ENCODE measurements at places on chromosomes 2 and 18.
A peak's percentile ranks its signal among the peaks of the same experiment; 100 is the strongest.

DNA sequence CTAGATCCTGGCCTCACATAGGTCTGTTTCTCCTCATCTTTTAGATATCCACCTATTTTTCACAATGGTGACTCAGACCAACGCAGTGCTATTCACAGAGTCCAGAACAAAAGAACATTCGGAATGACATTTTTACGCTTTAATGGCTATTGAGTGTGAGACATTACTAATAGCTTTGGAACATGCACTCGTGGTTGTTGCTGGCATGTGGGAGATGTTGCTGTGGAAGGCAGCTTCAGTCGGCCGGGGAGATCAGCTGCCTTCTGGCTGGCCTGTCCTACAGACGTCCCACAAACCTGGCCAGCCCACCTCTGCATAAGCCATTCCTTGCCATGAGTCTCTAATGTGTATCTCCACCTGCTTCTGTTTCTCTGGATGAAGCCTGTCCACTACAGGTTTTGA lies 3.4 kb downstream of the MBP start:
- no peak for DNase-seq

- DNase-seq: no peak
Observed at GRCh38 chr2:105447476-105447875, 48.6 kb upstream of the FHL2 start.

- no peak for DNase-seq
Observed at GRCh38 chr2:174597009-174597344, 627 bp downstream of the WIPF1 start.

DNA sequence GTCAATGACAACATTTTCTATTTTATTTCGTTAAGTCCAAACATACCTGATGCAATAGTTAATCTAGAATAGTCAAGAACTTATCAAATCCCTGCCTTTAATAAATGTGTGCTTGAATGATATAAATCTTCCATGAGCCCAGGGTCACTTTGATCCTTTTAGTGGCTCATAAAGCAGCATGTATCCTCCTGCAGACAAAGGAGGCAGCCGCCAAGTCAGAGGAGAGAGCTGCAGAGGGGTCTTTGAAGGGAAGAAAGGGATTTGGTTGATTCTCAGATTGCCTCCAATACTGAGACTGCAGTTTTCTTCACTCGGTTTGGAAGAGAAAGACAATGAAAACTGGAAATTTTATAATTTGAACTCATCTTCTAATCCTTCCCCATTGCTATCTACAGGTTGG lies 378.4 kb upstream of the PIK3C3 start:
- DNase-seq: no peak

DNA sequence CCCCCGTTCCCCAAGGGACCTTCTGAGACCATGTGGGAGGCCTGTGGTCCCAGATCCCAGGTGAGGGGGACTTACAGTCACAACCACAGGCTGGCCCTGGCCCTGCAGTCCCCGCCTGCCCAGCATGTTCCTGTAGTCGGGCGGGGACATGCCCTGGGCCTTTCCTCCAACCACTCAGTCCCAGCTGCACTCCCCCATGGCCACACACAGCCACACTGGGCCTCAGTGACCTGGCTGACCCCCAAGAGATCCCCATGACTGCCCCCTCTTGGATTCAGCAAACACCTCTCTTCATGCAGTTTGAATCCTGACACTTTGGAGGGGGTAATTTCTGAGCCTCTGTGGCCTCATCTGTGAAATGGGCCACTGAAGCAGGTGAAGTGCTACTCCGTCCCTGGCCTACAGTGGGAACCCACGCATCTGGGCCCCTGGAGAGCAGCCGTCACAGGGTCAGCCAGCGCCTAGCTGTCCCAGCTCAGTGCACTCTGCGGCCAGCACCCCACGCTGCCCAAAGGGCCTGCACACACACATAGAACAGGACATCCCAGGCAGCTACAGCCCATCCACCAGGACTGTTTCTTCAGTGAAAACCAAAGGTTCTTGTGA lies 12.7 kb upstream of the ARHGEF4 start:
- no peak for DNase-seq

GRCh38 chr2:105130546-105130945 lies 92.7 kb downstream of the MRPS9 start:
- no peak for DNase-seq

DNA sequence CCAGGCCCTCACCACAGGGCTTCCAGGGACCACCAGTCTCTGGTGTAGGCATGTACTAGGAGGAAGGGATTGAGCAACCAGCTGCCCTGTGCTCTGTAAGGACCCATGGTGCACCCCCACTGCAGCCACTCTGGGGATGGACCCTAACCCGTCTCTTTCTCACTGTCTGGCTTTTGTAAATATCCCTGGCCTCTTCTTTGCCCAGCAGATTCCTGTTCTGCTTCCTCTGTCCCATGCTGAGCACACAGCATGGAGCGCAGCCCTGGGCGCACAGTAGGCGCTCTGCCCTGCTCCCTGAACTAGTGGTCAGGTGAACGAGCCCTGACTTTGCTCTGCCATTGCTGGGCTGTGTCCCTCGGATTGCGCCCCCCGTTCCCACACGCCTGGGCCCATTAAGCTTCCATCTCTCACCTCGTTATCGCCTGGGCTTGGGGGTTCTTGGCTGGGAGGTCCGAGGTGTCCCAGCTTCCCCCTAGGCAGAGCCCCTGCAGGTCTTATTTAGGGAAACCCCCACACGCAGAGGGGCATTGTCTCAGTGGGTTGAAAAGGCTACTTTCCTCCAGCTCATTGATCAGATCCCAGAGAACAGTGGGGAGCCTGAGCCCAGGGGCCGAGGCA lies 162.1 kb downstream of the MYCN start:
- no peak for DNase-seq

GRCh38 chr18:22563164-22563583 lies 145.5 kb upstream of the CTAGE1 start:
- DNase-seq: peak; percentile 74

DNA sequence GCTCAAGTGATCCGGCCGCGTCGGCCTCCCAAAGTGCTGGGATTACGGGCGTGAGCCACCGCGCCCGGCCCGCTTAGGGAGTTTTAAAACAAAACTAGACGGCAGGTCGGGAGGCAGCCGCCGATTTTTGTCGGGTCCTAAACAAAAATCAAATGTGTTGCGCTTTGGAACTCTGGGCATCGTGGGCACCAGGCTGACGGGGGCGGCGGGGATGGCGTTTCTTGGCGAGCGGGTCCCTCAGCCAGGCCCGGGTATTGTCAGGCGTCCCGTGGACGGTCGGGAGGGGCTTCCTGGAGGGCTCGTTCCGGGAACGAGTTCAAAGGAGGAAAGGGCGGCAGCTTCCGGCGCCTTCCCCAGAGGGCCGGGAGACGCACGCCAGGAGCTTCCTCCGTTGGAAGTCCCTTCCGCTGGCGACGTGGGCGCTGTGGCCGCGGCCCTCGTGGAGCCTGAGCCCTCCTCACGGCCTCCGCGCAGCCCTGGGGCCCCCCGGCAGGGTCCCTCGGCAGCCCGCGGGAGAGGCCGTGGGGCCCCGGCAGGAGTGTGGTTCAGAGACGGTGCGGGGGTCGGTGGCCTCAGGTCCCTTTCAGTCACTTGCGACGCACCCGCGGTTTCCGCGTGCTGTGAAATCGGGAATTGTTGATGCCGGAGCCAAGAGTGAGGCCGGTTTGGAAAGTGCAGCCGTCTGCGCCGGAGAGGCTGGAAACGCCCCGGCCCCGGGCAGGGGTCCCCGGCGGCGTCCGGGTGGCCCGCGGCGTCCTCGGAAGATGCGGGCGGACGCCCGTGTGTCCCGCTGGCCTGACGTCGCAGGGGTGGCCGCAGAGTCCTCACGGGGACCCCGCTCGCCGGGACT lies 59.3 kb downstream of the EMILIN2 start:
- DNase-seq: peak; percentile 76

- DNase-seq: no peak
Observed at GRCh38 chr18:68417166-68417799, 297.6 kb downstream of the TMX3 start.

DNA sequence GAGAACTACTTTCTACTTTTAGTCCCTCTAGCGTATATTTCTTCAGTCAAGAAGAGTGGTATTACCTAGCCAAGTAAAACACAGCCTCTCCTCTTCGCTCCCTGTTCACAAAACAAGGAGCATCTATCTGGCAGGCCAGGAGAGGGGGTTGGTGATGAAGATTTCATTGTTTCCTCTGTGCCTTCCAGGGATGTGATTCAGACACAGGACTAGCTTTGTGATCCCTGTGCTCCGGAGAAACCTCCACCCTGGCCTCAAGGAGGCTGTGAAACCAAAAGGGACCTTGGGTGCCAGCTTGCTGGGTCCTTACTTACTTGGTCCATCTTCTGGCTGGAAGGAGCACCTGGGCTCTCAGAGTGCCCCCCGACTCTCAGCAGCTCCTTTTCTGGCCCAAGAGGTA lies 5.7 kb downstream of the RHOB start:
- DNase-seq: peak; percentile 80

DNA sequence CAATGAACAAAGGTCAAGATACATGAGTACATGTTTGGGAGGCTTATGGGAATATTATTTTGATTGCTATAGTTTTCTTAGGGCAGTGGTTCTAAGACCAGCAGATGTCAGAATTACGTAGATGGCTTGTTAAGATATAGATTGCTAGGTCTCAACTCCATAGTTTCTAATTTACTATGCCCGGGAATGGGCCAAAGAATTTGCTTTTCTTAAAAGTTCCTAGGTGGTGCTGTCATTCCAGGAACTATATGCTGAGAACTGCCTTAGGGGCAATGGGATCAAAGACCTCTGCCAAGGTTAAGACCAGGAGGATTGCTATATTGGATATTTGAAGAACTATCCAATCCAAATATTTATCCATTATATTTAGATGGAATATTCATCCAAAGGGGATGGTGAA lies 141.8 kb downstream of the FSIP2 start:
- no peak for DNase-seq

GRCh38 chr2:124281541-124281940 lies 256.5 kb downstream of the CNTNAP5 start:
- no peak for DNase-seq

- no peak for DNase-seq
Observed at GRCh38 chr2:211879323-211879722, 659.3 kb downstream of the ERBB4 start.

DNA sequence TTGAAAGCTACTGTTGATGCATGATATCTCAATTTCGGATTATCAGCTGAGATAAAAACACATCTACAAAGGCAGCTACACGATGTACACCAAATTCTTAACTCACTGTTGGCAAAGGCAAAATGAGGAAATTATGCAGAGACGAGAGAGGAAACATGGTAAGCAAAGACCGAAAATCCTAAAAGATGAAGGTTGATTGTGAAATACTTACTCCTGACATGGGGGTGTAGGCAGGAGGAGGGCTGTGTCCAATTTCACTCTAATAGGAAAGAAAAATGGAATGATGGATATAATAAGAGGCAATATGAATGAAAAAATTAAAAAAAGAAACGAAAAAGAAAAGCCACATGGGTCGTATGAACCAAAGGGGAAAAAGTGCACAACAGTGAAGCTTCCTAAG lies 831.3 kb downstream of the CPS1 start:
- no peak for DNase-seq

DNA sequence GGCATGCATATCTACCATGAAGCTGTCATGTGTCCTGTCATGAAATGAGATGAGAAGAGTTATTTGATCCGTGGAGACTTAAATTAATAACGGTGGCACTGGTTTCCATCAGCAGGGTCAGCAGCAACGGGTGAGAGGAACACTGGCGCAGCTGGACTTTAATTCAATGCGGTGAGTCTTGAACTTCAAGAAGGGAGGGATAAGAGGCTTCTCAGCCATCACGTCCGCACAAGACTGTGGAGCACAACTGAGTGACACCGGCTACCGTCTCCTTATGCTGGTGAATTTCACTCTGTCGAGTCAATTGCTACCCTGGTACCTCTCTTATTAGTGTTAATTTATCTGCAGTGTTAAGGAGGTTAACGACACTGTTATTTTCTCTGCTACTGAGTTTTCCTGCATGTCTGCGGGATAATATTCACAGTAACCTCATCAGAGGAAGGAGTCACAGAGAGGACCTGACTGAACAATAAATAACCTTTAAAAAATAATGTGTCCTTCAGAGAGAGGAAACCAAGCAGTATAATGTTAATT lies 236.8 kb downstream of the EPHA4 start:
- no peak for DNase-seq

- no peak for DNase-seq
Observed at GRCh38 chr2:235268535-235268934, 225.3 kb upstream of the AGAP1 start.

GRCh38 chr2:136093583-136093982 lies 24.4 kb downstream of the CXCR4 start:
- no peak for DNase-seq

- DNase-seq: no peak
Observed at GRCh38 chr2:142946941-142947340, 69.5 kb downstream of the KYNU start.

DNA sequence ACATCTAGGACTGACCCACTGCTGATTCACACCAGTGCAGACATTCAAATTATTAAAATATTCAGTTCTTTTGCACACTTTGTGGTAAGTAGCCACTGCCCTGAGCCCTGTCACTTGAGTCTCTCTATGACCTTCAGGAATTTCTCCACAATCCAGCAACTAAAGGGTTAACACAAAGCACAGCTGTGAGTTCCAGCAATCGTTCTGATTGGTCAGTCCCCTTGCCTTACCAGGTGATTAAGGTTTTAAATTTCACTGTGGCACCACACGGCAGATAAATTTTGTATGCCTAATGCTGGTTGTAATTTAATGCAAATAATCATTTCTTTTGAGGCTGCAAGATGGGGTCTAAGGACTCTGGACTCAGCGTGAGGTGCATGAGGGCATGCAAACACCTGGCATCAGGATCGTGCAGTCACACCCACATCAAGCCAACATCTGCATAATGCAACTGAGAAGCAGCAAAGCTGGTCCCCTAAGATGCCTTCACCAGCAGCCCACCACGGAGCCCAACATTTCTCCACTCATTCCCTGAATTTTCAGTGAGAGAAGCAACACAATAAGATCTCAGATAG lies 36.6 kb downstream of the SLC14A1 start:
- no peak for DNase-seq

GRCh38 chr2:21269382-21269781 lies 145.6 kb downstream of the TDRD15 start:
- DNase-seq: no peak

GRCh38 chr2:1680222-1681016 lies 63.9 kb downstream of the PXDN start:
- no peak for DNase-seq

DNA sequence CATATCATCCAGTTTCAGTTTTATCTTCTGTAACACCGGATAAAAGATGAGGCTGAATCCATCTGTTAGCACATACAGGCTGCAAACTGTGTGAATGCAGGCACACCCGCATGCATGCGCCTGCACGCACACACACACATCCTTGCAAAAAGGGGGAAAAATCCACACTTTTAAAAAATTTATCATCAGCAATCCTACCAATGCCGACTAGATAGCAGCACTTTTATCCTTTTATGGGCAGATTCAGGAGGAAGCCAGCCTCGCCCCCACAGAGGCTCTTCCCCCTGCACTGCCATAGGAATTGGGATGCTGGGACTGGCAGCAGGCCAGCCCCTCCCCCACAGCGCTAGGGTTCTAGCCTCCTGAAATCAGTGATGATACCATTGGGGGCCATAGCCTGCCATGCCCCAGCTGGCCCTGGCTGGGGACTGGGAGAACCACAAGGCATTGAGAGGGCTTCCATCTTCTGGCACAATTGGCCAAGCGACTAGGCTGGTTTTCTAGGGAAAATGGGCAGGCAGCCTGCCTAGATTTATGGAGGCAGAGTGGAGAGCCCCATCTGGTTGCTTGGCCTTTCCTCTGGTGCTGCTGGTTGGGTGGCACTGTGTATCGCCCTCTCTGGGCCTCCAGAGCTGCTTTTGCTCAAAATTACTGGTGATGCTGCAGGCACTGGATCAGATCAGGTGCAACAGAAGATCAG lies 25.5 kb downstream of the CYRIA start:
- DNase-seq: no peak
